Occipital lobe (tissue), 3 donors: ENCODE measurements at places on chromosomes 13 and 19.

- no peak for DNase-seq
Observed at GRCh38 chr13:107185889-107186288, 618.0 kb upstream of the ARGLU1 start.

GRCh38 chr13:96082640-96083039, 7.3 kb upstream of the HS6ST3 start:
- DNase-seq, result no peak

GRCh38 chr19:45249261-45250033, 1.6 kb upstream of the MARK4 start:
- no peak for DNase-seq

DNA sequence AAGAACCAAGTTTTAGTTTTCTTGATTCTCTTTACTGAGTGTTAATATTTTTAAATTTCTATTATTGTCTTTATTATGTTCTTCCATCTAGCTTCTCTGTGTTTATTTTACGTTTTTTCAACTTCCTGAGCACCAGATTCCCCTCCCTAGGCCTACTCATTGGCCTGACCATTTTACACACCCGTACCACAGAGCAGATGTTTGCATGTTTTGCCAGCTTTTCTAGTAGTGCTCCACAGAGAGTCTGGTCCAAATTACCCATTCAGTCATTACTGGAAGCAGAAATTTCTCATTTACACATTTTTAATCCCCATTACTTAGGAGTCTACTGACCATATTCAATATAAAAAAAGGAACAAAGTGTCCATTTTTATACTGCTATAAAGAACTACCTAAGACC, 66.9 kb downstream of the ING1 start:
- DNase-seq, result no peak

DNA sequence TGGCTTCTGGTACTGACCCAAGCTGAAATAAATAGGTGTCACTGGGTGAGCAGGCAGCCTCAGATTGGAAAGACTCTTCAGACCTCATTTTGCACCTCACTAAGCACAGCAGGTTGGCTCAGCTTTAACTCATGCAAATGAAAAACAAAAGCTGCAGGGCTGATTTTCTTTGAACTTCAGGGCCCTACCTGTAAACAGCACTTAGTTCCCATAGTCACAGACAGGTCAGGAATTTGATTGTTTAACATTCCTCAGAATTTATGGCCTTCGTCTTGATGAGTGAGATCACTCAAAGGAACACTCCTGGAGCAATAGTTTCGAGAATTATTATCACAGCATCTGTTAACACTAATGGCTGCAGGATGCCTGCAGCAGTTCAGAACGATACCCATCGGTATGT, 718.5 kb downstream of the EFNB2 start:
- no peak for DNase-seq

GRCh38 chr13:110131424-110131823, 175.5 kb downstream of the COL4A1 start:
- DNase-seq, result no peak
